Stimulated activated CD4-positive, alpha-beta T cell treated with anti-CD3 and anti-CD28 coated beads, Interleukin-15, amount 100 ng/mL, for 1 hour (primary cell): ENCODE measurements at places on chromosomes 5 and 9.

DNA sequence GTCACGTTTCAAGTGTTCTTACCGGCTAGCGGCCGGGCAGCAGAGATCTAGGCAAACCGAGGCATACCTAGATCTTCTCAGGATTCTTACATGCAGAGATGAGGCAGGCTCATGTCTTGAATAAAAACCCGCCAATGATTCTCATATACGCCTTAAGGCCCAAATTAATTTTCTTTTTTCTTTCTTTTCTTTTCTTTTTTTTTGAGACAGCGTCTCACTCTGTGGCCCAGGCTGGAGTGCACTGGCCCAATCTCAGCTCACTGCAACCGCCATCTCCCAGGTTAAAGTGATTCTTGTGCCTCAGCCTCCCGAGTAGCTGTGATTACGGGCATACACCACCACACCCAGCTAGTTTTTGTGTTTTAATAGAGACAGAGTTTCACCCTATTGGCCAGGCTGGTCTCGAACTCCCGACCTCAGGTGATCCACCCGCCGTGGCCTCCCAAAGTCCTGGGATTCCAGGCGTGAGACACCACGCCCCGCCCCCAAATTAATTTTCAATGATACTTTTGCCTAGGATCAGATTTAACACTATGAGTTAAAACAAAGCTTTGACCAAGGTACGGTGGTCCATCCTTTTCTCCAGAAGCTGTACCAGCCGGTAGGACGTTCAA, 1.5 kb downstream of the C9orf40 start:
- DNase-seq = no peak

DNA sequence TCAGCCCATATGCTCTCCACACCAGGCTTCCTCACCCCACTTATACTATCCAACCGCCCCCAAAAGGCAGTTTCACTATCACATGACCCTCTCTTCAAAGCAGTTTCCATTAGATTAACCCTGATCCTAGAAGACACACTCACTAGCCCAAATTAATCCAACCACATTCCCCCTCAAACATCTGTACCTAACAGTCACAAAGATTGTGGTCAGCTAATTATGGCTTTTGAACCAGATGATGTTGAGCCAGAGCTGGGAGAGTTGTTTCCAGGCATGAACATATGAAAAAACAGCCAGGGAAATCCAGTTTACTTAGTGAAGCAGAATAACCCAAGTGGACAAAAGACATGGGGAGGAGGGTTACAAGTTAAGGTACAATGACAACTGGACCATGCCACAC, 131.2 kb downstream of the SPOCK1 start:
- DNase-seq = no peak

GRCh38 chr9:100761276-100761802, 183.5 kb downstream of the CAVIN4 start:
- no peak for DNase-seq

DNA sequence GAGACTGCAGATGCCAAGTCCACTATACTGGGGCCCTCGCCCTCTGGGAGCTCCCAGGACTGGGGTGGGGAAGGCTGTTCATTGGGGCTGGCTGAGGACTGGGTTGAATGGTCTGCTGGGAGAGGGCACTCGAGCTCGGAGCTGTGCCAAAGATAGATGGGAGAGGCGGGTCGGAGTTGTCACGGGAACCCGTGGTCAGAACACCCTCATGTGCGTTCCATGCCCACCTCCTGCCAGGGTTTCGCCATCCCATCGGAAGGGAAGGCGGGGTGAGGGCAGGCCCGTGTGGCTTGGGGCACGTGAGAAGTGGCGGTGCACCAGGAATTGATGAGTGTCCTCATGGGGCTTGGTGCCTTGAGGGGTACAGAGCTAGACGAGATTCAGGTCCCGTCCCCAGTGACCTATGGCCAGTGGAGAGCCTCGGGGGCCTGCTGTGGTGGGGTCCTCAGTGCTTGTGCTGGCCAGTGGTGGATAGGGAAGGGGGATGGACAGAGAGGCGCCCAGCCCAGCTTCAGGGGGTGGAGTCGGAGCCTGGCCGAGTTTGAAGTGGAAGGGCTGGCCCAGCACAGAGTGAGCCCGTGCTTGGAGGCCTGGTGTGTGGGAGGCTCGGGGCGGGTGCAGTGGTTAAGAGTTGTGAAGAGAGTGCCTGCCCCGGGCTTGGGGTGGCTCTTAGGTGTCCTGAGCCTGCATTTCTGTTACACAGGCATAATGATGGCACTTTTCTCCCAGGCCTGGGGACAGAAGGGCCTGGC, 4.3 kb downstream of the CACFD1 start:
- DNase-seq = no peak

GRCh38 chr9:106830527-106831150, 32.3 kb upstream of the ZNF462 start:
- no peak for DNase-seq

- DNase-seq = no peak
These were observed 20.3 kb downstream of the FNBP1 start for GRCh38 chr9:130022566-130023143.

DNA sequence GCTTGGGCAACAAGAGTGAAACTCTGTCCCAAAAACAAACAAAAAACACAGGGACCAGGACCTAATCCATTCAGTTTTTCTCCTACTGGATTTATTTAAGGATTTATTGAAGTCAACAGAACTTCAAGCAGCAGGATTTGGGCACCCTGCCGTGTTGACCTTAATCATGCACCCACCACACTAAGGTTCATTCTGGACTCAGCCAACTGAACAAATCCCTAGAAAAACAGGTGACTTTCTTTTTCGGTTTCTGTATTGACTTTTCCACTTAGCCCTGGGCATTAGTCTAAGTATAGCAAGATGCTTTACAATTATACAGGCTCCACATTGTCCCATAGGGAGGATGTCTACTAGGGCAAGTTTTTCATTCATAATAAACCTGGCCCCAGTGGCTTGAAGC, 30.0 kb downstream of the ZNF131 start:
- DNase-seq = no peak

GRCh38 chr5:34542818-34543217, 113.3 kb upstream of the RAI14 start:
- DNase-seq = no peak

GRCh38 chr9:126671381-126671831, 57.7 kb downstream of the LMX1B start:
- no peak for DNase-seq

GRCh38 chr9:114629563-114630090, 18.5 kb downstream of the TMEM268 start:
- DNase-seq = no peak

DNA sequence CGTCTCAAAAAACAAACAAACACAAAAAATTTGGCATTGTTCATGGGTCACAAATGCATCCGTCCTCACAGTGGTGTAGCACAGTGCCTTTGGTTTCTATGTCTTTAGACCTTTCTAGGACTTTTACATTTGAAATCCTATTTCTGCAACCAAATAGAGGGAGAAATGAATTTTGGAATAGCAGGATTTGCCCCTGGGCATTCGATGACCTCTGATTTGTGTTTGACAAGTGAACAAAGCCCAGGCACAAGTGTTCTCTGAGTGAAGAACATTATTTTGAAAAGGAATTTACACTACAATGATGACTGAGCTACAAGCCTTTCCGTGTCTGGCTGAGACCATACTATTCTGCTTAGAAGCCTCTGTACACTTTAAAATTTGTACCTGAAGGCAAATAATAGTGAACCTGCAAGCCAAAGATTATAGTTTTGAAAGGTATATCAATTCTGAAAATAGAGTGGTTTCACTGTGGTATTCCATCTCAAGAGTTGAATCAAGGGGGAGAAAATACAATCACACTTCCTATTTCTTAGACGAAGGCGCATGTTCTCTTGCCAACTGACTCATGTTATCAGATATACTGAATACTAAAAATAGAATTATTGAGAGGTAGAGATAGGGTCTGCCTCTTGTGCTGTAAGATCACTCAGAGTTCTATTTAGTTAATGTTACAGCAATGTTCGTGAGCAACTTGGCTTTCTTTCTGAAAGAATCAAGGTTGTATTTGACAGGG, 297.6 kb downstream of the KDM4C start:
- no peak for DNase-seq

DNA sequence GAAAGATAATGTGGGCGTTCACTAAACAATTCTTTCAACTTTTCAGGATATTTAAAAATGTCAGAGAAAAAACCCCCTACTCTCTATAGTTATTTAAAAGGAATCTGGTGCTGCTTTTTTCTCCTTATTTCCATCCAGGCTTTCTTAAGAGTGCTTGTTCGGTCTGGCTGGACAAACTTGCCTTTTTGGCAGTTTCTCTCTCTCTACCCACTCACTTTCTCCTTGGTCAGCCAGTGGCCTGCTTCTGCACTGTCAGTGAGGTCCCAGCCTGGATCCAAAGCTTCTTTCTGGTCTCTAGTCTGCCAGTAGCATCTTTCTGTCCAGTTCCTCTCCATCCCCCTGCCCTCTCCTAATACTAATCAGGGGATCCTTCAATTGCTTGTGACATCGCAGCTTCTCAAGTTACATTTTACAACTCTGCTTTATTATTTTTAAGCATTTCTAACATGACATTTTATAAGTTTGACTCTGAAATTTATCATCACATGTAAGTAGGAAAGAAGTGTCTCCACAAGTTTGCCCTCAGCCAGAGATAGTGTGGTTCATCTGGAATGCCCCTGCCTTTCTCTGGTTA, 50.4 kb downstream of the PIK3R1 start:
- no peak for DNase-seq

GRCh38 chr5:18305288-18305924, 671.1 kb downstream of the TAF11L14 start:
- DNase-seq = no peak

- DNase-seq = no peak
These were observed 51.5 kb upstream of the RNU6ATAC start for GRCh38 chr9:134215699-134216448.
